NCI-H187 (cell line): ENCODE measurements at places on chromosomes 2 and 18.

- DNase-seq: no peak
These were observed 49.3 kb upstream of the STK17B start for GRCh38 chr2:196220671-196221070.

- DNase-seq: no peak
These were observed 1.2 kb downstream of the SLC4A10 start for GRCh38 chr2:161625314-161625919.

DNA sequence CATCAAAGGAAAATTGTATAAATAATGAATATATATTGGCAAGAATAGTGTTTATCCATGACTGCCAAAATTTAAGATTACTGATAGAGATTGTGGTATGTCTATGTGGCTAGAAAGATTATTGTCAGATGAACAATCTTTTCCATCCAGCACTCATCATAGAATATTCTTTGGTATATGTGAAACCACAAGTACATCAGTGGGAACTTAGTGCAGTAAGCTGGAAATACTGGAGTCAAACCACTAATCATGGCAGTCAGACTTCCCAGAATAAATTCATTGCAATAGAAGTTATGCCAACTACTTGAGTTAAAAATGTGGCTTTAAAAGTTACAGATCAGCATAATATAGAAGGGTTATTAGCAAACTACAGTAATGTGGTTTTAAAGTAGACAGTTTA, 310.3 kb downstream of the GULP1 start:
- DNase-seq: no peak

DNA sequence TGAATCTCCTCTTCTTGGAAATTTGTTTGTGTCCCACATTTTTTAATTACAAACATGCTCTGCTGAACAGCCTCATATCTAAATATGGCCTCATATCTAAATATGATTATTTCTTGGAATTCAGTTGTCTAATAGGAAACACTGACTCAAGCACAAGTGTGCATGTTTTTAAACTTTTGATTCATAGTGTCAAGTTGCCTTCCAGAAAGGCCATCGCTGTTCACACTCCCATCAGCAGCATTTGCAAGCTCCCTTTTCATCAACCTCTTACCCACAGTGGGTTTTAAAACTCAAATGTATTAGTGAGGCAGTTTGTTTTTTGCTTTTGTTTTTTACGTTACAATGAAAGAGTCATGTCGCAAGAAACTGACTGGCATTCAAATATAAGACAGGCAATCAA, 65.2 kb upstream of the SMAD2 start:
- DNase-seq: no peak

DNA sequence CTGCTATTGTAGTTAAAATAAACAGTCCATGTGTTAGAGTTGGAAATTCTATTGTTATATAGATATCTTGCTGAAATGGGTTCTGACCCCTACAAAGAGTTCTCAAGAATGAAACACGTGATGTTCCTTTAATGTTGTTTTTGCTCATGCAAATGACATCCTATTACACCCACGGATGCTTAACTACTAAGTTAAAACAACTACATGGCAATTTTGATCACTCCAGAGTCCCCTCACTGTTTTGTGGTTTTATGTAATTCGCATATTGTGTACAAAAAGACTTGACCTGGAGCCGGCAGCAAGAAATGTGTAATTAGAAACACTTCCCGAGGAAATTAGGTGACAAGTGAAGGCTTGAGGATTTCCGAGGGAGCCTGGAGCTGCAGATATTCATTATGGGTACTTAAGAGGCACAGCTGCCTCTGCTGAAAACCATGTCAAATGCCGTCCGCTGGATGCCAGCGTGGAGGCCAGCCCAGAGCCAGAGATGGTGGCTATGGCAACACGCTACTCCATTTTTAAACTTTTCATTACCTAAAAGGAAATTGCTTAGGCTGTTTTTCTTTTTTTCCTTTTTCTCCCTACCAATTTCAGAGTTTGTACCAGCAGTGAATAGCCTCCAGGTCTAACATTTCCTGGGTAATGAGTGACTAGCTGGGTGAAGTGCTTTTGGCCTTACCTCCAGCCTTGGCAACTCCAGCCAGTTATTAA, 21.0 kb upstream of the CABLES1 start:
- DNase-seq: no peak

- no peak for DNase-seq
These were observed 169.5 kb downstream of the SLC8A1 start for GRCh38 chr2:40282428-40282827.

DNA sequence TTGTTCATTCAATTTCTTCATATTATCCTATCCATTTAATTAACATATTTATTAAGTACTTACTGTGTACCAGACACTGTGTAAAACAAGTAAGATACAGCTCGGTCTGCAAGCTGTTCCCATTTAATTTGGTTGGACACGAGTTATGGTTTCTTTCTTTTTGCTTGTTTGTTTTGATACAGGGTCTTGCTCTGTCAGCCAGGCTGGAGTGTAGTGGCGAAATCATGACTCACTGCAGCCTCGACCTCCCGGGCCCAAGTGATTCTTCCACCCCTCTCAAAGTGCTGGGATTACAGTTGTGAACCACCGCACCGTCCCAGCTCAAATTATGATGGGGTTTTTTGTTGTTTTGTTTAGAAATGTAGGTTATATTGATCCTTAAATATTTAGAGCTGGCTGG, 9.0 kb downstream of the CYBRD1 start:
- no peak for DNase-seq

- DNase-seq: no peak
These were observed 35.9 kb upstream of the MGAT5 start for GRCh38 chr2:134217924-134218323.

DNA sequence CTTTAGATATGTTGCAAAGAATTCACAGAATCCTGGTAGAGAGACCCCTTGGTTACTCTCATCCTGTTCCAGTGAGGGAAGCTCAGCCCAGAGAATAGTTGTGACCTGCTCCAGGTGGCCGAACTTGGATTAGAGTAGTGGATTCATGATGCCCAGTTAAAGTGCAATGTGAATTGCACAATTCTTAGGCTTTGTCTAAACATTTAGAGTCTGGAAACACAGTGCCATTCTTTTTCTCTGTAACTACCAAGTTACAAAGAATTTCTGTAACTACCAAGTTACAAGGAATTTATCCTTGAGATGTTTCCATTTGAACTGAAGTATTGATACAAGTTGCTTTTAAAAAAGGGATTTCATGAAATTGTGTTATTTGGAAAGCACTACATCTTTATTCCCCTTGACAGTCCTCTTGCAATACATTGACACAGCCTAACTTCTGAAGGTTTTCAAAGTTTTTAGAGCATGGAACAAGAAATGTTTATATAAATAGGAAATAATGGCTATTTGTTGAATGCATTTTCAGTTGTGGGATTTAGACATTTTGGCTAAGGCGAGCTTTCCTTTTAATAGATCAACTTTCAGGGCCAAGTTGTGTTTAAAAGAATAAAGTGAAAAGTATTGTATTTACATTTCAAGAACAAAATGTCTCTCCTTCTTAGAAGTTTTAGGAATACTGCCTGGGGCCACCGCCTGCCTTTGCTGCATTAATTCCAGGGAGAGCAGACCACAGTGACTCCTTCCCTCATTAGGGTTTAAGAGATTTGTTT, 315.0 kb downstream of the LPIN1 start:
- no peak for DNase-seq

DNA sequence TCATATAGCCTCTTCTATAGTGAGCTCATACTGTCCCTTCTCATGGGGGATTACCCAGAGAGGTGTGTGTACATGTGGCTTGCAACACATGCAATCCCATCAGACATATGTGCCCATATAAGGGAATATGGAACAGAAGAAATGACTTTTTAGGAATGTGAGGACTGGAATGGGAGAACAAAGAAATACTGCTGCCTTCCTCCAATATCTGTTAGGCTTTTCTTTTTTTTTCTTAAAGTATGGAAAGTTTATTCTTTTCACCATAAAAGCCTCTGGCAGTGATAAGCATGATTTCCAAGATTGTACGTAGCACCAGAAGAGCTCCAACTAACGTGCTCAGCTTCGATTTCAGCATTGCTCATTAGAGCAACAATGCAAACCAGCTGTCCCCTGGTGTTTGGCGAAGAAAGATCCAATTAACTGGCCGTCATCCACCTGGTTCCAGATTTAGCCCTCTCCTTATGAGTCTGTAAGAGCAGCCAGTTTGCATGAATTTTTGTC, 113.6 kb downstream of the ADCYAP1 start:
- DNase-seq: no peak

DNA sequence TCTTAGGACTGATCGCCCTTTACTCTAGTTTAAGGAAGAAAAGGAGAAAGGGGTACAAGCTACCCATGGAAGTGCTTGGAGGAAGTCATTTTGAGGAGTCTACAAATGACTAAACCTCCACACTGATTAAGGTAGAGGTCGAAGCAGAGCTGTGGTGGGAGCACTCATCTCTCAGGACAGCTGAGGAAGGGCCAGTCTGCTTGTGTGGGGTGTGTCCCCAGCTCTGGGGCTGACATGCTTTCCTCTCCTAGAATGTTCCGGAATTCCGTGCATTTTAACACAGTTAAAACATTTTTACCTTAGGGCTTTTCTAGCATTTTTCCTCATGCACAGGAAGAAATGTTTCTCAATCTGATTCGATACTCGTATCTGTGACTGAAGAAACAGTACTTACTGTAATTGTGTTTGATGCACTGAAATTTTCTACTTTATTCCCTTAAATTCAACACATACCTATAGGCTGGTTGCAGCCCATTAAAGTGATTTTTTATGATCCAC, 135.1 kb downstream of the NCK2 start:
- DNase-seq: no peak

DNA sequence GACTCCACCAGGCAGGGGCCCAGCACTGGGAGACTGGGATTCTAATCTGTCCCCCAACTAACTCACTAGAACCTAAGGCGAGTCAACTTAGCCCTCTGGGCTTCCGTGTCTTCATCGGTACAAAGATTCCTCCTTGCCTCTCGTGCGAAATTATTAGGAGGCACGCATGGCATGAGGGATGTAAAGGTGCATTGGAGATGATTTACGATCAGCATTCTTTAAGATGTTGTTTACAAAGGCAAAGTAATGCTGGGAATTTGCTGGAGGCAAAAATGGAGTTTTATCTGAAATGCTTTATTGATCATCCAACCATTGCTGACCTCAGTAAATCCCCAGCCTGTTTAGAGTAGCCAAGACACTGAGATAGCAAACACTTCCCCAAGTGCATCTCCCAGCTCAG, 171.8 kb upstream of the KLHL29 start:
- no peak for DNase-seq

- DNase-seq: no peak
These were observed 206.0 kb downstream of the HDAC4 start for GRCh38 chr2:239194731-239195317.

- DNase-seq: no peak
These were observed 73.7 kb downstream of the RBMS1 start for GRCh38 chr2:160419776-160420505.

DNA sequence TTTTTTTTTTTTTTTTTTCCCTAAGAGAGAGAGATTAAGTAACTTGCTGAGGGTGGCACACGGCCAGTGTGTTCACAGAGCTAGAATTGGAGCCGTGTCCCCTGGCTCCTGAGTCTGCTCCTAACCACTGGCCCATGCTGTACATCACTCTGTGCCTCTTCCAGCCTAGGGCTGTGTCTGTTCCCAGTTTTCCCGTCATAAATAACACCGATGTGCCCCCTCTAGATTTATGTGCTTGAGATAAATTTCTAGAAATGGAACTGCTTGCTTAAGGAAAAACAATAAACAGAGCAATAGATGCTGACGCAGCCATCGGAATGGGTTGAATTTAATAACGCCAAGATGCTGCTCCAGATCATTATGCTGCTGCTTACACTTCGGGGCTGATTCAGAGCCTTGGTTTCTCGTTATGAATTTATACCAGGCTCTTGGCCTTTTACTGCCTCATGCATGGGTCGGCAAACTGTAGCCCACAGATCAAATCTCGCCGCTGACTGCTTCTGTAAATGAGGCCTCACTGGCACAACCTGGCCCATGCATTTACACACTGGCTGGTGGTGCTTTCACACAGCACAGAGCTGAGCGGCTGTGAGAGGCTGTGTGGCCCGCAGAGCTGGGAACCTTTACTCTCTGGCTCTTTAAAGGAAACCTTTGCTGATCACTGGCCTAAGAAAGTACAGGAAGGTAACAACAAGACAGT, 58.1 kb downstream of the NDUFA10 start:
- no peak for DNase-seq

DNA sequence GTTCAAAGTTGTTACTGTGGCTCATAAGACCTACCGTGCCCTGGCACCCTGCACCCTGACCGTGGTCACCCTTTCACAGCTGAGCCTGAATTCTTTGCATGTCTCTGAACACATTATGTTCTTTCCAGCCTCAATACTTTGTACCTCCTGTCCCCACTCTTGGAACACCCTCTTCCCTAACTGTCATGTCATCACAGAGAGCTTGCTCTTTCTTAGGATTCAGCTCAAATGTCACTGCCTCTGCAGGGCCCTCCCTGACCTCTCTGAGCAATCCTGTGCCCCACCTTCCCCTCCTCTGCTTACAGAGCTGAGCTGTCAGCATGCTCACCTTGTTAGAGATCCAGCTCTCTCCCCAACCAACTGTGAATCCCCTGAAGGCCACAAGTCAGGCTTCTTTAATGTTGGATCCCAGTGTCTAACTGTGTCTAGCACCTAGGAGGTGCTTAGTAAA, 15.0 kb downstream of the PRKAG3 start:
- no peak for DNase-seq

- no peak for DNase-seq
These were observed 196.9 kb downstream of the THSD7B start for GRCh38 chr2:136962105-136962725.

DNA sequence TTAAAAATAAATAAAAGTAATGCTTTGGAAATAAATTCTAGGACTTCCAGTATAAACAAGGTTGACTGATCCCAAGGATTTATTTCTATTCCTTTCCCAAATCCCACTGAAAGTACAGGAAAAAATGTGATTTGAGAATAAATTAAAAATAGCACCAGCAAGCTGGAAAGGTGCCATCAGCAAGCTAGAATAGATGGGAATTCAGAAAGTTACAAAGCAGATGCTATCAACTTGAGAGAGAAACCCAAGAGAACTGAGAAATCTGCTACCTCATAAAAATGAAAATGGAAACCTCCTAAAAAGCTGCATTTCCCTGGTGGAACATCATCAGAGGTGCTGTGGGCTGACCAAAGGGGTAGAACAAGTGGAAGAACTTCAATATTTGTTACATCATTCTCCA, 148.6 kb upstream of the KCNJ3 start:
- DNase-seq: no peak

- no peak for DNase-seq
These were observed 13.8 kb upstream of the MRPL19 start for GRCh38 chr2:75632813-75633212.

GRCh38 chr2:200042102-200042735, 86.8 kb downstream of the MAIP1 start:
- no peak for DNase-seq

DNA sequence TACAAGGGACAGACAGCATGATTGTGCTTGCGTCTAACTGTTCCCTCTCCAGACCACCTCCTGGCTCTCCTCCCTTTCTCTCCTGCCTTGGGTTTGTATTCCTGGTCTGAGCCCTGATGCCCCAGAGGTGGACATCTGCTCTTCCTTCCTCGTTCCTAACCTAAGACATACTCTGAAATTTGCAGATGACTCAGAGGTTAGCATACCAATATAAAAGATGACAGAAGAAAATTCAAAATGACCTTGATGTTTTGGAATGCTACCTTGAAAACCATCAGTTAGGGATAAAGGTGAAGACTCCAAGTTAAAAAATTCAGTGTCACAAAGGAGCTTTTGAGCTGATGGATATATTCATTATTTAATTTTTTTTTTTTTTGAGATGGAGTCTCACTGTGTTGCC, 12.9 kb downstream of the SMYD1 start:
- DNase-seq: no peak
